ENCODE measurements at places on chromosomes 2 and 18.

DNA sequence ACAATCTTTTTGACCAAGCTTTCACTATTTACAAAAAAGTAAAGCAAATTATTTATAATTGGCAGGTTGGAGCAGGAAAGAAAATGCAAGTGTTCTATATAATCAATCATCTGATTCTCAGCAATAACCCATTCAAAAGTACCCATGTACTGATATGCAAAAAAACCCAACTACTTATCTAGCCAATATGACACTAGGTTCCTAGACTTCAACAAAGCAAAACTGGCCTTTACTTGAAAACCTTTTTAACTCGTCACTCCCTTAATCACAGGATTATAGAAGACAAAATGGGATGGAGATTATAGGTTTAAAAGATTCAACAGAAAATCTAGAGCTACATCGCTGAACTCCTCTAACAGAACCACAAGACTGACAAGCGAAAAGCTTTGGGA lies 3.6 kb downstream of the TLK1 start:
- no peak for DNase-seq

DNA sequence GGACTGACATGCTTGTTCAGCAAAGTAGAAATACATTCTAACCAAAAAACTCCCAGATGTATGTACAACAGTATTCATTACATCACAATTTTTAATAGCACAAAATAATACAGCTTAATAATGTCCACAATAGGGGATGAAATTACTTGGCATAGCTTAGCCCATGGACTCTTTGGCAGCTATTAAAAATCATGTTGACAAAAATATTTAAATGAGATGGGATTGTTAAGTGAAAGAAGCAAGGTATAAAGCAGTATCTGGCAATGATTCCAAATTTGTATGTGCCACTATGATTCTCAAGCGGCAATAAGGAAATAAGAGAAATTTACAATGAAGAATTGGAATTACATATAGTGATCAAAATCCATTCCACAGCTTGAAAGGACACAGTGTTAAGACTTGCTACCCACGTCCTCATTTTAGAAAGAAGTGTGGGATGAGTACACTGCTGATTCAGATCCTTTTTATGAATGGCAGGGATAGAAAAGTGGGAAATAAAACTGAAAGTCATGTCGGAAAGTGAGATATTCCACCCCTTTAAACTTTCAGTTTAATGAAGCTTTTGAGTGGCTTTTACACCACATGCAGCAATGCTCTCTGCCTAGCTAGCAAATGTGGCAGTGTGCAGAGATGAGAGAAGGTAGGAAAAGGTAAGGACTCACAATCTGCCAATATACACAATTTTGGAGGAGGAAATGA lies 2.4 kb downstream of the GAREM1 start:
- no peak for DNase-seq

DNA sequence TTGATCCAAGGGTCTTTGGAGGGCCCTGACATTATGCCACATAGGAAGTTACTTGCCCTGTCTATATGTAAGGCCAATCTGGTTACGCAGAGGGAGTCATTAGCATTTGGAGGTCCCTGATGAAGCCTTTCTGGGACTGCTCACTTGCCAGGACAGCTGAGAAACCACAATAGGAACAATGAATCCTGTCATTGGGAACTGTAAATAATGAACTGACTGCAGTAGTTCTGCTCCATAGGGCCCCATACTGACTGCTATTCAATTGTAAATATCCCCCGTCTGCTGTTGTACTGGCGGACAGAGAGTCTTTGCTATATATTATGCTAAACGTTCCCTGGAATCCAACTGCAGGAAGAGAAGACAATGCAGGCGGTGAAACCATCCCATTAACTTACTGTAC lies 149.4 kb upstream of the DCC start:
- DNase-seq = no peak

DNA sequence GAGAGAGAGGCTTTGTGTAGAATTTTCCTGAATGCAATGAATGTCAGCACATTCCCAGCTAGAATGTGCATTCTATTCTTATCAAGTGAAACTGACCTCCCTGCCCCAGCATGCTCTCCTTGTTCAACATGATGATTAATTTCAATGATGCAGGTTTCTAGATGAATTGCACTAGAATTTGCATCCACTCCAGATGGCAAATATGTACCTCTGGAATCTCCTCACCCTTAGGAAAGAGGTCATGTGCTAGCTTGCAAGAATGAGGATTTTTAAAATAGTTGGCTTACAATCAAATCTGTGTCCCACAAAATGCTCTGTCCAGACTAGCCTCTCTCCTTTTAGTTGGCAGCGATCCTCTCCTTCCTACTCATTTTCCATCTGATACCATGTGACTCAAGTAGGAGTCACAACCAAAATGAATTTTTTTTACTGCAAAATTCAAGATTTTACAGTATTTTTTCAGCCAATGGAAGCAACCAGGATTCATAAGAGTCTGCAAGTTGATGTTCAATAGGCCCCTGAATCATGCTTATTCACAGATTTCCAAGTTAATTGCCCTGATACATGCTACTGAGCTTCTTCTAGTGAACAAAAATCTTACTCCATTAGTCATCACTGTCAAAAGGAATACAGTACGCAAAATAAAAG lies 21.0 kb upstream of the STAT4 start:
- peak; percentile 12 for DNase-seq

DNA sequence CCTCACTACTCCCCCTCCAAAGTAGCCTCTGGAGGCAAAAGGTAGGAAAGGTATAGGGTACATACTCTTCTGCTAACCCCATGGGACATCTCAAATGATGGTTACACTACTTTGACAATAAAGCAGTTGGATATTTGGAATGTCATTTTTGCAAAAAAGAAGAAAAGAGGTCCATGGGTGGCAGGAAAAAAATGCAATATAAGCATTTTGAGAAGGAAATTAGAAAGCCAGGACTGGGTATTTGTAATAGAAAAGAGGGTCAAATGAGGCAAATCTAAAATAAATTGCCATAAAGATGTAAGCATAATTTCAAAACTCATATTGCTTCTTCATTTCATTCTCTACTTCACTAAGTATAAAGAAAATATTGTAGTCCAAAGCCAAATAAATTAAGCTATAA lies 280.2 kb downstream of the NOL4 start:
- no peak for DNase-seq

DNA sequence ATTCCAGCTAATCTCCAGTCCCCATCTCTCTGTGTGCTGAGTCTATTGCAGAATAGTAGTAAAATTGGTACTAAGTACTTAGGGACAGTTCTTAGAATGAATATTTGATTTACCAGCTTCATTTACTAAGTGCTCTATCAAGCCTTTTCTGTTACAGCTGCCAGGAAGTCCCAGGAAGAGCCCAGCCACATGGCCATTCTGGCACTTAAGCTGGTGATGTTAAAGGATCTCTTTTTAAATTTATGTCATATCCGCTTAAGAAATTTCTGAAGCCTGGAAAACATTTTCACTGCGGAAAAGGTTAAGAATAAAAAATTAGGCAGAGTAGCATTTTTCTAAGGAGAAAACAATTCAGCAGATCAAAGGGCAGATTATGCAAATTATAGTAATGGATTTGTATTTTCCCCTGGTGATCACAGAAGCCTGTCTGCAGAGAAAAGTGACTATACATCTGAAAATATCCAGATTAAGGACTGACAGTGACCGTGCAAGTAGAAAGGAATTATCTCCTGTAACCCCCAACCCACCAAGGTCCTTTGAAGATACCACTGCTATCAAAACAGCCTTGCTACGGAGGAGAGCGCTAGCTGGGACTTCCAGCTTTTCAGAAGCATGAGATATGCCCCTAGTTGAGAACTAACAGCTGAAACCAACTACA lies 260.8 kb downstream of the SH3BP4 start:
- DNase-seq = no peak

GRCh38 chr2:51789918-51790317 lies 758.0 kb upstream of the NRXN1 start:
- no peak for DNase-seq

GRCh38 chr2:27506587-27506986 lies 9.9 kb downstream of the GCKR start:
- no peak for DNase-seq

DNA sequence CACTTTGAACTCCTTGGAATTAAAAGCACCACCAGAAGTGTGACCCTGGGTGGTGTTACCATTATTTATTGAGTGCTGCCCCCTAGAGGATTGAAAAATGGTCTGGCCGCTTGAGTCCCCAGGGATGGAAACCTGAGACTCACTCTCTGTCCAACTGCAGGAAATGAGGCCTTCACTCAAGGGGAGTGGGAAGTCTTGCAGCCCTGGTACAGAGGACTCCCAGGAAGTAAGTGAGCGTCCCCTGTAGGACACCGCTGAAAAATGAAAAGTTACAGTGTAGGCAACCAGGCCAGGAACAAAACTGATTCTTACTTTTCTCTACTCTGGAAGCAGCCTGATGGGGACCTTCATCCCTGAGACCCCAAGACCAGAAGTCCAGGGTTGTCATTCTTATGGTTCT lies 2.2 kb upstream of the NRP2 start:
- DNase-seq = peak; percentile 78

GRCh38 chr2:26269571-26270158 lies 24.9 kb downstream of the HADHB start:
- no peak for DNase-seq

GRCh38 chr2:85893428-85894258 lies 4.9 kb upstream of the ST3GAL5 start:
- no peak for DNase-seq

GRCh38 chr18:23523429-23524212 lies 20.3 kb downstream of the RMC1 start:
- no peak for DNase-seq

GRCh38 chr18:23982155-23983079 lies 32.1 kb upstream of the TTC39C start:
- DNase-seq = no peak

GRCh38 chr2:46117994-46118393 lies 179.2 kb upstream of the EPAS1 start:
- DNase-seq = no peak

DNA sequence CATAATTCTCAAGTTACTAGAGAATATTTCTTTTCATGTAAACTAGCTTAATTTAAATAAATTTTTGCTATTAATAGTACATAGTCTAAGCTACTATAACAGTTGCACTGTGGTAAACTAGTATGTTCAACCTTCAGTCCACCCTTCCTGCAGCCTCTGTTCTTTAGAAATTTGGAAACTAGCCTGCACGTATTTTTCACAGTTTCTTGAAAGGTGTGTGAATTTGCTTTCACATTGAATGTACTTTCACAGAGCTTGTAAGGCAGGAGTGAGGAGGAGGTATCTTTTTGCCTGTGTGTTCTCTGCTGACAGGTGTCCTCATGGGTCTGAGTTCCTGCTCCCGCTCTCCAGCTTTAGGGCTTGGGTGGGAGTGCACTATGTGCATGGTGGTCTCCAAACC lies 117.5 kb downstream of the ATP9B start:
- no peak for DNase-seq

DNA sequence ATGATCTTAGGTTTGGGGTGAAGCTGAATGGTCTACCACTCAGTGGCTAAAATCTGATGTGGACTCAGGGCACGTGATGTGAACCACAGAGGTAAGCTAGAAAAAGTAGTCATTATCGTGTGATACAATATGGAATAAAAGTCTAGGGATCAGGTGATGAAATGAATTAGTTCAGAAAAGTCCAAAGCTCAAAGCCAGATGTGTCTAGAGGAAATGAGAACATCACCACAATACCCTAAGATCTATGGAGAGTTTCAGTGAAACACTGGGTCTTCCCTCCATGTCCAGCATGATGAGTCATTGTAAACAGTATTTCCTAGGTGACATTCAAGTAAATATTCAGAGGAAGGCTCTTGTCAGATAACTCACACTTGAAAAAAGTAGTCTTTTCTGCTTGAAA lies 1257.4 kb upstream of the ZEB2 start:
- no peak for DNase-seq

DNA sequence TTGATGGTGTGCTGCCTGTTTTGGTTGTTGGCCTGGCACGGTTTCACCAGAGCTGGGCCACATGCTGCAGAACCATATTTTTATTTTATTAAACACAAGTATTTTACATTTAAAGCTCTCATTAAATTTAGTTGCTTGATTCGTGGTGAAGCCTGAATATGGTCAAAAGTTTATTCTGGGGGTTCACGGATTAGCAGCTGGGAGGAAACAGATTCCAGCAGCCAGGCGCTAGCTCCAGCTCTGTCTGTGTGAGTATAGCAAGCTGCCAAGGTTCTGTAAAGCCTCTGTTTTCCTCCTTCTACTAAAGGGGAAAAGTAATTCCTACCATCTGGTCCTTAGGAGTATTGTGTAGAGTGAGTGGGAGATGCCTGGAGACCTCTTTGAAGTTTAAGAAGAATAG lies 22.5 kb downstream of the GATA6 start:
- no peak for DNase-seq

- no peak for DNase-seq
Measured at GRCh38 chr2:195408196-195408595, 248.8 kb upstream of the SLC39A10 start.

GRCh38 chr18:11995445-11996189 lies 14.3 kb downstream of the IMPA2 start:
- no peak for DNase-seq

DNA sequence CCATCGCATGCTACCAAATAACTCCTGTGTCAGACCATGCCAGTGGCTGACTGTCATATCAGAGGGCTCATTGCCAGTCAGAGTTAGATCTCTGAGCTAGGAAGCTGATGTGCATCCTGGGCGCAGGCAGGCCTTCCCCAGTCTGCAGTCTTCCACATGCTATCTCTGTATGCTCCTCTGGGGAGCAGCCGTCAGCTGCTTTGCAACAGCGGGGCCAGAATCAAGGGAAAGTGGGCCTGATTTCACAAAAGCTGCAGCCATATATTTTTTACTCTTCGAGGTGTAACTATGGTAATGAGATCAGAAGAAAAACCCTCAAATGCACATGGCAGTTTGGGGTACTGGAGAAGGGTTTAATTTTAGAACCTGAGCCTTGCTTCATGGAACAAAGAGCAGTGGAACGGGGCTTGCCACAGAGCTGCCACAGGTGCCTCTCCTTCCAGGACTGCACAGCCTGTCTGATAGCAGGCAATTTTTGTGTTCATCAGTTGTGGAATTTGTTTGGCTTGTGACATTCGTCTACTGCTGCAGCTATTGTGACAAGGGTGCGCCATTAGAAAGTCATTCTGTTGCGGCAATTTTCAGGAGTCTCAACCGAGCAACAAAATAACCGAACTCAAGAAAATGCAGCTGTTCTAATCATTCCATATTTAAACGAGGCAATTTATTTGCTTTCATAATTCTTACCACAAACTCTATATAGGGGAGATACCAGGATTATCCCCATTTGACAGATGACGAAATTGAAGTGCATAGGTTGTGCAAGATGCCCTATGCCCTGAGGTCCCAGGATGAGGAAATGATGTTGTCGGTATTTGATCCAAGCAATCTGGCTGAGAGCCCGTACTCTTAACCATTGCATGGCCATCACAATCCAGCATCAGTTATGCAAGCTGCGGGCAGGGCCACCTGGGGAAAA lies 109.6 kb upstream of the CYRIA start:
- DNase-seq = no peak

DNA sequence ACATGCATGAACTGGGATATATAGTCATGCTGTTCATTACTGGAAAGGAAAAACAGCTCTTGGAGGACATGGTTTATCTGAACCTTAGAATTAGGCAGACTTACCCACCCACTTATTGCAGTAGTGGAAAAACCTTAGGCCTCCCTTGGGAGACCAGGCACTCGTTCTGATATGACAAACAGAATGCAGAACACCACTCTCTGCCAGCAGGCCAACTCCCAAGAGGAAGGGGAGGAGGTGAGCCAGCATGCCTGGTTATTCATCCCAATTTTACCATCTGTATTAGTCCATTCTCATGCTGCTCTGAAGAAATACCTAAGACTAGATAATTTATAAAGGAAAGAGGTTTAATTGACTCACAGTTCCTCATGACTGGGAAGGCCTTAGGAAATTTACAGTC lies 17.5 kb downstream of the C18orf63 start:
- no peak for DNase-seq

GRCh38 chr2:101080211-101081068 lies 70.7 kb downstream of the TBC1D8 start:
- DNase-seq = no peak

- DNase-seq = no peak
Measured at GRCh38 chr2:205383601-205384000, 298.7 kb upstream of the NRP2 start.
